ENCODE measurements at places on chromosomes 7 and 10.

GRCh38 chr10:112227331-112227987 lies 43.9 kb upstream of the GPAM start:
- DNase-seq: no peak

DNA sequence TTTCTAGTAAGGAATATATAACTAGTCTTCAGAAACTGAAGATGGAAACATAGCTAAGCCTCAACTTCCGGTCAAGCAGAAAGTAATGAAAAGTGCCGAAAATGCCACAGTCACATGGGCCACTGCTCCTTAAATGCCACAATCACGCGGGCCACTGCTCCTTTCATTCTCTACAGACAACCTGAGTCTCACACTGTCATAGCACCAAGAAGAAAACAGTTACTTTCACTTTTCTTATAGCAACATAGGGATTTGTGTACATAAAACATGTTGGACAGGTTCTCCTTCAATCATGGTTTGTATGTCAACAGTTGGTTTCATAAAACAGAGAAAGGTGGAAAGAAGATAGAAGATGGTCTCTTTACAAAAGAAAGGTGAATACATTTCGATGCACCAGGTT lies 48.6 kb upstream of the NOBOX start:
- DNase-seq: no peak

DNA sequence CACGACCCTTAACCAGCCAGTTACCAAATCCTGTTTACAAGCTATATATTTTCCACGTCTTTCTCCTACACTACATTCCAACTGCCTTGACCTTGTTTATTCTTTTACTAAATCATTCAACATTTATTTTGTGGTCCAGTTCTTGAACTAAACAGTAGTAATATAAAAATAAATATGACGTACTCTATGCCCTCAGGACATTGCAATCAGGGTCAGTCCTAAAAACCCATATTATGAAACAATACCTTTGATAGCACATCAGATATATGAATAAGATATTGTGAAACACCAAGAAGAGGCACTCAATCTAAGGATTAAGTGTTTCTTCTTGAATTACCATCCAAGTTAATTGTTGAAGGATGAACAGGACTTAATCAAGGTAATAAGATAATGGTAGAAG lies 52.5 kb upstream of the WNT16 start:
- DNase-seq: no peak

DNA sequence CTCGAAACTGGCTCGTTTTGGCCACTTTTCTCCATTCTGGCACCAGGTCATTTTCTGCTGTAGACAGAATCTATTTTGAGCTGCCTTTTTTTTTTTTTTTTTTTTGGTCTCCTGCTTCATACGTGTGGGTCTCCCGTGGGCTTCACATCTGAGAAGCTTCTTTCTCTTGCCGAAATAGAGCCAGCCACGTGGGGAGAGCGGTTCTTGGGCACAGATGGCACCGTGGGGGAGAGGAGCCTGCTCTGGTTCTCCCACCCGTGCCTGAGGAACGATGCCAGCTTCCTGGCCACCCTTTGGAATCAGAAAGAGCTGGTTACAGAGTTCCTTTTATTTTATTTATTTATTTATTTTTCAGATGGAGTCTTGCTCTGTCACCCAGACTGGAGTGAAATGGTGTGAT lies 48.7 kb upstream of the OCM2 start:
- DNase-seq: no peak

DNA sequence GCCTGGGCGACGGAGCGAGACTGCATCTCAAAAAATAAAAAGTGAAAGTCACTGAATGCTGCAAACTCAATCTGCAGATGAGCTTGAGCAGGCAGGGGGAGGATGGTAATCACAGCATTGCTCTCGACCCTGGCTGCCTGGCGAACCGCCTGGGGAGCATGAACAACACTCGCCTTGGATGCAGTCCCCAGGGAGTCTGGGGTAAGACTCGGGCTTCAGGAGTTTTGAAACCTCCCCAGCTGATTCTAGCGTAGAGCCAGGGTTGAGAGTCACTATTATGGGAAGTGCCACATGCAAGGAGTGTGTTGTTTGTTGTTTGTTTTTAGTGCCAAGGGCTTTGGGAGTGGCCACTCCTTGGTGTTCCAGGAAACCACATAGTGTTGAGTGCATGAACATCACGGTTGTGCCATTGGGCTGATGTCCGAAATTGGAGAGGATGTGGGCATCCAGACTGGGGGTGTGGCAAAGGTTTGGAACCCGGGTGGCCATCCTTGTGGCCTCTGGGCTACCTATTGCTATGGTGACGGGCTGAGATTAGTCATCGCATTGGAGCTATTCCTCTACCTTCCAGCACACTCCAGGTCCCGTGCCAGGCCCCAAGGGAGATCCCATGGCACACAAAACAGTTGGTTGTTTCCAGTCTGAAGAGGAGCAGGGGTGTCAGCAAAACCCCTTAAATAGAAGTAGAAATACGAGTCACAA lies 92.6 kb downstream of the RGS10 start:
- DNase-seq: no peak

DNA sequence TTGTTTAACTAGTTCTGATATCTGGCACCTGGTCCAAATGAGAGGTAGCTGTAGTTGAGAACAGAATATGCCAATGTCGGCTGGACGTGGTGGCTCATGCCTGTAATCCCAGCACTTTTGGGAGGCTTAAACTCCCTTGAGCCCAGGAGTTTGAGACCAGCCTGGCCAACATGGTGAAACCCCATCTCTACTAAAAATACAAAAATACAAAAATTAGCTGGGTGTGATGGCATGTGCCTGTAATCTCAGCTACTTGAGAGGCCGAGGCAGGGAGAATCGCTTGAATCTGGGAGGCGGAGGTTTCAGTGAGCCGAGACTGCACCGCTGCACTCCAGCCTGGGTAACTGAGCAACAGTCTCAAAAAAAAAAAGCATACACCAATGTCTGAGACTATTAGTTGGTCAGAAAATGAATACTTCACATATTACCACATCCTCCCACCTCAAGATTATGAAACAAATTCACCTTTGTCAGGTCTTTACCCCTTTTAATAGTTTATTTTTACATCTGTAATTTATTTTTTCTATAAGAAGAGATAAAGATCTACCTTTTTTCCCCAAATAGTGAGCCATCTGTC lies 38.8 kb downstream of the EPC1 start:
- no peak for DNase-seq

DNA sequence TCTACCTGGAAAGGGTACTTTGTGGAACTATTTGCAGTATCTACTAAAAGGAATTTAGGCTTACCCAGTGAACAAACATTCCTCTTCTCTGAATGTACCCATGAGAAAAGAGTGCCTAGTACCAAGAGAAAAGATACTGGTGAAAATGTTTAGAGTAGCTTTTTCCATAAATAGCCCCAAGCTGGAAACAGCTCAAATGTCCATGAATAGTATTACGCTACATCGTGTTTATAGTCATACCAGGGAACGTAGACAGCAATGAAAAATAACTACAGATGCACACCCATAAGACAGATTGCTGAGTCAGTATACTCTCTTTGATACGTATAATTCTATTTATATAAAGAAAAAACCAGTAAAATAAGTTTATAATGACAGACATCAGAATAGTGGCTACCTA lies 285.9 kb downstream of the KLF6 start:
- no peak for DNase-seq

- no peak for DNase-seq
These were observed 67.0 kb downstream of the CDK6 start for GRCh38 chr7:92769394-92769699.
